ENCODE measurements at places on chromosomes 5 and 9.

DNA sequence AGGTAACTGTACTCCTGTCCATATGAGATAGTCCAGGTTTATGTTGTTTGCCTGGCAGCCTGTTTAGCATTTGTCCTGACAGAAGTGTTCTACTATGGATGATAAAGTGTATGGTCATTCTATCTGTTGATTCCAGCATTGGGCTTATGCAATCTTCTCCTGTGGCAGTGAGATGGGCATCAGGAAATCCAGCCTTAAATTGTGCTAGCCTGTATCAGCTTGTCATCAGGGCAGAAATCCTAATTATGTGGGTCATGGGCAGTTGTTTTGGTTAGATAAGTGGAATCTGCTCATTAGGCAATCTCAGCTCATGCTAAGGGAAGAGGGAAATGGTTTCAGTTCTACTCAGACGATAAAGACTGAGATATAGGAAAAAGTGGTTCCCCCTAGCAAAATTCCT is 247.4 kb upstream of the CHD1 start:
- DNase-seq = no peak

- DNase-seq = no peak
Measured at GRCh38 chr9:99505936-99506335, 283.9 kb downstream of the SEC61B start.

DNA sequence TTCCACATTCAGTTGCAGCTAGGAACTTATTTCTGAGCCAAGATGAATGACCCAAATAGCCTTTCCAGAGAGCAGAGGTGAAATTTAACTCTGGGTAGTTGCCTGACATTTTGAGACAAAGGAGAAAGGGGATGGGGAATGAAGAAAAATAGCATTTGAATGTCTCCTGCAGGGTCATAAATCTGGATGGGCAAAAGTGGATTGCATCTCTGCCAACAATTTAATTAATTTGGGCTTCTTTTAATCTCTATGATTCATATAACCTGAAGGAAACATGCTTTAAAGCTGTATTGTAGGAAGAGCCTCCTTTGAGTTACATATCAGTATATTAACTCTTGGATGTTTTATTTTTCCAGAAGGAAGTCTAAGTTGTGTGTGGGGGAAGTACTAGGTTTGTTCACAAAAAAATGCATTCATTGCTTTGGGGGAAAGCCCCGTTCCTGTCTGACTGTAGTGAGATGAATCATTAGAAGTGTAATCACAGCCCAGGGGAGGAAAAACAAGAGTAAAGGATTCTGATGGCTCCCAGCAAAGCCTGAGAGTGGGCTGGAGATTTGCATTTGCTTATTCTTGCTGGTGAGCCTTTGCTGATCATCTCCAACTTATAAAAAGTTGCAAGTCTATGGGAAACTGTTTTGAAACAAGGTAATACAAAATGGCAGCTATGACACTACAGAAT is 133.0 kb upstream of the IQGAP2 start:
- no peak for DNase-seq

GRCh38 chr5:85182344-85182743 is 797.7 kb upstream of the EDIL3 start:
- no peak for DNase-seq

GRCh38 chr9:88995627-88996026 is 4.4 kb downstream of the S1PR3 start:
- DNase-seq = no peak

DNA sequence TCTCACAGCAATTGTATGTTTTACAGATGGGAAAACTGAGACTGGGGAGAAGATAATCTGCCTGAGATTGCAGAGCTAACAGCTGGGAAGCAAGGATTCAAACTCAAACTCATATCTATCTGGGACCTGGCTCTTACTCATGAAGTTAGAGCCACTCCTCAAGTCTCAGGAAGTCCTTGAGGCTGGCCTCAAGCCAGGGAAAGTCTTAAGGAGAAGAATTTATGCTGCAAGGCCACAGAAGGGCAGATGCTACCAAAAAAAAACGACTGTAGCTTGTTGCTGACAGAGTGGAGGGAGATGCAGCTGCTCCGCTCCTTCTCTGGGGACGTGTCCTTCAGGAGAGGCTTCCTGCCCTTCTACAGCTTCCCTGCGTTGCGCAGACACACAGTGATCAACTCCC is 39.8 kb downstream of the BARHL1 start:
- DNase-seq = no peak

DNA sequence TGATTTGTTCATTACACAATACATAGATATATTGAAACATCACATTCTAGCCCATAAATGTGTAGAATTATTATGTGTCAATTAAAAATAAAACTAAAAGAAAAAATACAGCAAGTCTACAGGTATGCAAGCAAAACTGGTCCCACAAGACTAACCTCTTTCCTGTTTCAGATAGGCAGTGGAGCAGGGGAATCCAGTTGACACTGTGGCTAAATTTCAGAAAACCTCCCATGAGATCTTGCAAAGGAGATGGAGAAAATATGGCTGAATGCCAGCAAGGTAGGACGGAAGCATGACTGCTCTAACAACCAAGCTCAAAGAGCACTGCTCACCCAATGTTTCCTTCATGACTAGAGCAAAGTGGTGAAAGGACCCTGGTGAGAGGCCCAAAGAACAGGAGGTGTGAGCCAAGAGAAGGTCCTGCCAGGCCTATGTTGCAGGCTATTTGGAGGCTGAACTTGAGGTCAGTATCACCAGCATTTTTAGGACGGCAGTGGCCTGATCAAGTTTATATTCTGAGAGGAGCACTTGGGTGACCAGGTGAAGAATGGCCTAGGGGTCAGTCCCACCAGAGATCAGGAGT is 1.1 kb upstream of the SH3TC2 start:
- DNase-seq = no peak

DNA sequence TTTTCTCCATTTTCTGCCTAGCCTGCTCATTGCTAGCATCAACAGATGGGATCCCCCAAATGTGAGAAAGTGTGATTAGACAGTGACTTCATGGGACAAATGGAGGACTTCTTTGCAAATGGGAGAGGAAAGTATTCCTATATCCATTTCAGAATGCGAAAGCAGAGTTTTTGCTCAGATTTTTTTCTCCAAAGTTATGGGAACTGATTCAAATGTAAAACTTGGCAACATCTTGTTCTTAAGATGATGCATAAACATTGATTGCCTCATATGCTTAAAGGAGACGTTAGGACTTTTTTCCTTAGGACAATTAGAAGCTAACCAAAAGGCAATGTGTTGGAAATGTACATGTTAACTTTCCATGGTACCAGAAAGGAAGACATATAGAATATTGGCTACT is 704.3 kb upstream of the ZNF608 start:
- DNase-seq = no peak

DNA sequence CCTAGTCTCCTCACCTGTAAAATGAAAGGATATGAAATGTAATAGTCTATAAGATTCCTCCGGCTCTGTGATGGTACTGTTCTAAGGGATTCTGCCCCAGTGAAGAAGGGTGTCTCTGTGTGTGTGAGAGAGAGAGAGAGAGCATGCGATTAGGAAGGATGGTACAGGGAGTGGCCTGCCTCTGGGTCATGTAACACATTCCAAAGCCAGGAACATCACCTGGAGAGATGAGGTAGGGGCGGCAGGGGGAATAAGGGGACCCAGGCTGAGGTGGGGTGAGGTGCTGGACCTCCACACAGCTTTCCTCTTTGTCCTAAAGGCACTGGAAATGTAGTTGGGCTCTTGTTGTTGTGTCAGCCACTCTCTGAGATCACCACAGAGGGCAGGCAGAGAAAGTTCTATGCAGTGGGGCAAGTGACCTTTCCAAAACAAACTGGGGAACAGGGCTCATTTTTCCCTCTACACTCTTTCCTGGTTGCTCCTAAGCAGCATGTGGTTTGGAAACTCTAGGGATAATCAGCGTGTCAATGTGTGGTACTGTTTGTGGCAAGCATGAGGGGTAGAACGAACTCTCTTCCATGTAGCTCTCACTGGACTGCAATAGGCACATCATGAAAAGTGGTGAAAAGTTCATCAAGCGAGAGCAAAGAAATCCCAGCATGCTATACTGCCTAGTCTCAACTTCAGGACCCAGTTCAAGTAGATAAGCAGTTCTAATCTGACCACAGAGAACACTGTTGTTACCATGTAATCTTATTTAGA is 65.0 kb downstream of the SEMA6A start:
- no peak for DNase-seq

DNA sequence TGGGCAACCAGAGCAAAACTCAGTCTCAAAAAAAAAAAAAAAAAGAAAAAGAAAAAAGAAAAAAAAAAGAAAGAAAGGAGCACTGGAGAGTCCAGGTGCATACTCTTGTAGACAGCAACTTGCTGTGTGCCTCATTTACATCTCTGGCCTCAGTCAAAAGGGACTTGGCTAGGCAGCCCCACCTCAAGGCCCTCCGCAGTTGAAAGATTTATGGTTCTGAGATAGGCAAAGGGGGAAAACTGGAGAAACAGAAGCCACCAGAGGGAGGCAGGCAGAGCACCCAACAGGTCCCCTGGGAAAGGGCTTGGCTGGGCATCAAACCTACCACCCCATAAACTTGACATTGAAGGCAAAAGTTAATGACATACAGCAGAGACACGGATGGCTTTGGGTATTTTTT is 6.1 kb downstream of the ORM2 start:
- DNase-seq = no peak

DNA sequence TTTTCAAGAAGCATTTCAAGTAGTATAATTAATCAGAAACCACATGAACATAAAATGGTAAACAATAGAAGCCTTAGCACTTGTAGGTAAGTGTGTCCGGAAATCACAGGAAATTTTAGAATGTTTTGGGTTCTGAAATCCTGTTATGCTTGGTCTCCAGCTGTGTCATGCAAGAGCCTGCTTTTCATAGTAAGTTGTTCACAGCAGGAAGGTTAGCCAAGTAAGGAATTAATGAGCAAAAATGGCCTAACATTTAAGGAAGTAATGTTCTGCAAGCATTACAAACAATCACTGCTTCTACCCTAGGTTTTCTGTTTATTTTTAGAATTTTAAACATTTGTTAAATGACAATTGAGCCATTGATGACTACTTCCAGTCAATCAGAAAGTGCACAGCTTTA is 669.5 kb downstream of the SLCO4C1 start:
- DNase-seq = no peak

- DNase-seq = no peak
Measured at GRCh38 chr9:104907278-104907951, 20.5 kb downstream of the ABCA1 start.

GRCh38 chr5:136094913-136095641 is 37.6 kb upstream of the SMAD5 start:
- DNase-seq = no peak

GRCh38 chr5:71456362-71456743 is 902 bp downstream of the BDP1 start:
- DNase-seq = no peak

GRCh38 chr5:159792180-159792579 is 124.1 kb upstream of the ADRA1B start:
- no peak for DNase-seq
